ENCODE measurements at places on chromosomes 7 and 10.

- DNase-seq: peak; percentile 21
Observed at GRCh38 chr10:124025660-124026588, 67.5 kb downstream of the CHST15 start.

- DNase-seq: no peak
Observed at GRCh38 chr10:29257106-29257783, 31.6 kb upstream of the LYZL1 start.

- no peak for DNase-seq
Observed at GRCh38 chr7:24842029-24842428, 84.8 kb upstream of the GSDME start.

DNA sequence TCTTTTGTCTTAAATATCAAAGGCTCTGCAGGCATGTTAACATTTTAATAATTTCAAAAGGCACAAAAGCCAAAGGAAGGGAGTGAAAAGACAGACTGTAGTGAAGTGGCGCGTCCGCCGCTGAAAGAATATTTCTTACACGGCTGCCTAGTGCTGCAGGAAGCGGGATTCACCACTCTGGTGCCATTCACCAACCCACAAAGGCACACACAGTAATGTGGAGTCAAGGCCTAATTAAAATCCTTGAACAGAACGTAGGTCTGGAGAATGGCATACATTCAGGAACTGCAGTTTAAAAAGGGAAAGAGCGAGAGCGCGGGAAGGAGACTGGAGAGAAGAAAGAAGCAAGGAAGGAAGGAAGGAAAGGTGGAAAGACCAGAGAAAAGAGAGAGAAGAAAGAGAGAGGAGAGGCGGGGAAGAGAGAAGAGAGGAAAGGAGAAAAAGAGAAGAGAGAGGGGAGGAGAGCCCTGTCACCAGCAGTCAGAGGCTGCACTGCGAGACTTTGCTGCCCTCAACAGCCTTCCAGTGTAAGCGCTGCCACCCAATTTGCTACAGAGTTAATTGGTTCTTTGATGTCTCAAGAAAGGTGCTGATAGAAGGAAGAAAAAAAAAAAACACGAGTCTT lies 554.0 kb downstream of the MDFIC start:
- peak; percentile 28 for DNase-seq

- DNase-seq: no peak
Observed at GRCh38 chr10:588246-589165, 101.0 kb downstream of the DIP2C start.

GRCh38 chr7:143434660-143435059 lies 8.6 kb upstream of the TAS2R60 start:
- DNase-seq: no peak

DNA sequence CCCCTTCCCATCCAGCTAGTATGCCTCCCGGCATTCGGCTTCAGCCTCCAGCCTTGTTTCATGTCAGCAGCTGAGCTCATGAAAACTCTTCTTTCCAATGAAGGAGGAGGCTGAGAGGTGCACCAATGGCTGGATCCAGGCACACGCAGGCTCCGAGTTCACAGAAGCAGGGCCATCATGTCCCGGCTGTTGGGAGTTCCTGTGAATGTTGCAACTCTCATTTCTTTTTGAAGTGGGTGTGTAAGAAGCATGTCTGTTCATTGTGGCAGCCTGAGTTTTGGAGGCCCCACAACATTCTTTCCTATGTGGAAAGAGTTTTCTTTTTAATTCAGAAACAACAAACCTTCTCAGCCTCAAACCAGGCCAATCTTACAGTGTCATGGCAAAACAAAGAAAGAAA lies 89.7 kb downstream of the PTPRE start:
- no peak for DNase-seq

DNA sequence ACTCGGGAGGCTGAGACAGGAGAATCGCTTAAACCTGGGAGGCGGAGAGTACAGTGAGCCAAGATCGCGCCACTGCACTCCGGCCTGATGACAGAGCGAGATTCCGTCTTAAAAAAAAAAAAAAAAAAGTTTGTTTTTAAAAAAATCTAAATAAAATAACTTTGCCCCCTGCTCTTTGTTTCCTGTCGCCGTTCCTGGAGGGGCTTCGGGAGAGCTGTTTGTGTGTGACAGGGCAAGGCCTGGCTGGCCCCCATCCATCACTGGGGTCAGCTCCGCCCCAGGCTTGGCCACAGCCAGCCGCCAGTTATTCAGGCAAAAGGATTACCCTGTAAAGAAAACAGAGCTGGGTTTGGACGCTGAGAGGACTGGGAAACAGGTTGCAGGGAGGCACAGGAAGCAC lies 16.4 kb downstream of the LEP start:
- no peak for DNase-seq

DNA sequence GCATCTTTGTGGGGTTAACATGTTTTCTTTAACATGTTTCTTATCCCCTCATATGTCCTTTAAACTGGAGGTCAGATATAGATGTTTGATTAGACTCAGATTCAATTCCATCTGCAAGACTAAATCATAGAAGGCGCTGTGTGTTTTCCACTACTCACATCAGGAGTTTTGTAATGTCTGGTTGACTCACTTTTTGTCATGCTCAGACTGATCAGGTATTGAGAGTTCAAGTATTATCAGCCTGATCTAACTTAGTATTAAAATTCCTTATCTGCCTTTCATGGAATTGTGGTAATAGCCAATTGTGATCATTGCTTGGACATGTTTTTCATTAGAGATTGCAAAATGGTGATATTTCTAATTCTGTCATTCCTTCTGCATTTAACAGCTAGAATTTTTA lies 30.2 kb downstream of the ENTPD7 start:
- no peak for DNase-seq

DNA sequence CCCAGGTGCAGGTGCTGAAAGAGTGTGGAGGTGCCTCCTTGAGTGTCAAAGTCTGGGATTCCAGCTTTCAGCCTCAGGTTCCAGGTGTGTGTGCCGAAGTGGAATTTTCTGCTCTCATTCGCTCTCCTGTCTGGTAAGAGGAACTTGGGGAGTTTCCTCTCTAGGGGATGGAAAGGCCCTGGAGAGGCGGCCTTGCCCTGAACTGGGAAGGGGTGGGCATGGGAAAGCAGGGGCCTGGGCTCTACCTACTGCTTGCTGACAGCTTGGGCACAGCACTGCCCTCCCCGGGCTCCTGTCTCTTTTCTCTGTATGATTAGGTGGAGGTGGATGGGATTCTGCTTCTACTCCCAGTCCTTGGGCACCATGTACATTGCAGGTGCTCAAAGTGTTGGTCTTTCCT lies 192.8 kb downstream of the ZNF716 start:
- DNase-seq: no peak

GRCh38 chr7:24769014-24769830 lies 12.0 kb upstream of the GSDME start:
- DNase-seq: no peak

- no peak for DNase-seq
Observed at GRCh38 chr10:108388706-108389105, 1224.2 kb upstream of the SORCS1 start.

DNA sequence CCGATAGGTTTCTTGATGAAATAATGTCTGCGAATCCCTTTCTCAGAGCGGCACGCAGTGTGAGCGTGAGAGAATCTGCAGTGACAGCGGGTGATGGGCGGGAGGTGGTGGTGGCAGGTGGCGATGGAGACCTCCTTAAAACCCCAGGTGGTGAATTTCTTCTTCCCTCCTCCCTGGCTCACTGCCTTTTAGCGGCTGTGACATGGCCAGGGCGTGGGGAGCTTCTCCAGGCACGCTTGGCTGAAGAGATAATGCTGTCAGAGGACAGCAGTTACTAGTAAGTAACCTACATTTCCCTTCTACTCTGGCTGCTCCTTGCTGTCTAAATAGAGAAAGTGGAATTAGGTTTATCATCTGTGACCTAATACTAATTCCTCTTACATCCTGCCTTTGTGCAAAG lies 141.4 kb upstream of the INSYN2A start:
- no peak for DNase-seq

GRCh38 chr10:60896810-60897209 lies 47.2 kb downstream of the RHOBTB1 start:
- no peak for DNase-seq

DNA sequence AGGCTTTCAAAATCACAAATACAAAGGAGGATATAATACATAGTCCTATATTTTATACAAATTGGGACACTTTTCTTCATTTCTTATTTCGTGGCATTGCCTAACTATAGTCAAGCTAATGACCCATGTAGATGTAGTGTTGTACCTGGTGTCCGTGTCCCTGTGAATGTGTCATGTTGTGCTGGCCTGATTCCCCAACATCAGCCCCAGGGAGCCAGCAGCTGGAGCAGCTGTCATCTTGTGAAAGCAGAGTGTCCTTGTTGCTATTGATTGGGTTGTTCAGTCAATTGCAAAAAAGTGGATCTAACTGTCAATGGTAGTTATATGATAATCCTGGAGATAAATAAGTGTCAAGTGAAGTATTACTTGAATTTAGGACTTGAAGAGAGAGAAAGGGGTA lies 86.3 kb downstream of the KAT6B start:
- DNase-seq: no peak

- no peak for DNase-seq
Observed at GRCh38 chr10:124131172-124131571, 37.8 kb upstream of the CHST15 start.

GRCh38 chr10:110837418-110838171 lies 34.1 kb upstream of the PDCD4 start:
- no peak for DNase-seq

DNA sequence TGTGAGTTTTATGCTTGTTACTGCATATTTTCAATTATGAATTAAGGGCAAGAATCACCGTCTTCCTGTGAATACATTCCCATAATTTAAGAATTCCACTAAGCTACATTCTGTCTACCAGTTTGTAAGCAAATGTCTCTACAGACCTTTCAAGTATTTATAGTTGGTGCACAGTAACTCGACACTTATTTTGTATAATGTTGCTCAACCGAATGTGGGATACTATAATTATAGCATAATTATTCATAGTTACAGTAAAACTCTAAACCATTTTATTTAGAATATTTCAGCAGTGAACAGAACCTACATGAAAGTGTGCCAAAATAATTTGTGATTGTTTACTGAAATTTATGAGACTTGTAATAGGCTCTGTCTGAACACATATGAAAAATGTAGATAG lies 17.3 kb upstream of the CUBN start:
- DNase-seq: no peak

DNA sequence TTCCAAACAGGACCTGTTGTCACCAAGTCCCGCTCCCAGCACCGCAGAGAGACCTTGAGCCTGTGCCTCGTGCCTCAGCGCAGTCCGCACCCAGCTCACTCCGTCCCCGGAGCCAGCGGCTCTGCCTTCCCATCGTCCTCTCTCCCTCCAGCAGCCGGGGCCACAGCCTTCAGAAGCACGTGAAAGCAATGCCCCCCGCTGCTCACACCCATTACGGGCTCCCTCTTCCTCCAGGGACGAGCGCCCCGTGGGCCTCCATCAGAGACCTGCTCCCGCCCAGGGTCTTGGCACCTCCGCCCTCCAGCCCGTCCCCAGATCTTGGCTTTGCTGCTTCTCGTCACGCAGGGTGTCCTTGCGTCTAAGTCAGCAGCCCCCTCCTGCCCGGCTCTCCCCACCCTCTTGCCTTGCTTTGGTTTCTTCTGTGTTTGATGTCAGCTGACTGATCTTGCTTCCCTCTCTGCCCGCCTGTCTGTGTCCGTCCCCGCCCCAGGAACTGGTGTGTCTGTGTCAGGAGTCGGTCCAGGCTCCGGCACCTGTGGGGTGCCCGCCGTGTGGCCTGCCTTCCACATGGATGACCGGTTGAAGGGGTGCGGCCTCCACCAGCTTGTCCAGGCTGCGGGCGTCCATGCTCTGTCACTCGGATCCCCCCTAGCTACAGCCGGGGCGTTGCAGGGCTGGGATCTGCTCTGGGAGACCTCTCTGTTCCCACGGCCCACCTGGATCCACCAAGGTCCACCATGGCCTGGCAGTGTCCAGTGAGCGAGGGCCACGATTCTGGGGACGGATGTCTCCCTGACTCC lies 61.9 kb downstream of the FOXL3 start:
- peak; percentile 75 for DNase-seq

DNA sequence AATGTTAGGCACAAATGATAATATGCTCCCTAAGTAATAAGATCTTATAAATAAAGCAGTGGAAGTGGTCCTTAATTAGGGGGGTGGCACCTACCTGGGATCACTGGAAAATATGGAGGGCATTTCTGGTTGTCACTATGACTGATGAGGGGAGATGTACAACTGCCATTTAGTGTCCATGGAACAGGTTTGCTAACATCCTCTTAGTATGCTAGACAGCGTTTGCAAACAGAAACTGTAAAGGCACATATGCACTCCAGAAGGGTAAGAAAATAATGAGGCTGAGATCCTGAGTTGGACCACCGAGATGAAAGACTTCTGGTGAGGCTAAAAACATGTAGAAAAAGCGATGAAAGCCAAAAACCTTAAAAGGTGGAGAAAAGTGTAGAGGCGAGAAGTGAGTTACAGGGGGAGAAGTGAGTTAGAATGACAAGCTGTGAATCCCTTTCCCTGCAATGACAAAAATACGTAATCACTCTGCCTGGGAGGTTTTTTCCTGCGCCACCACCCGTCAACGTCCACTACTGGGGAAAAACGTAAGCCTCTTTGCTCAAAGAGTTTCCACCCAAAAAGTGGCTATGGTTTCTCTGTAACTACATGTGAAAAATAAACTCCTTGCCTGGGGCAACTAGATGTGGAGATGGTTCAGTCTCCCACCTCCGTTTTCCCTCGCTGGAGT lies 767 bp downstream of the KRIT1 start:
- peak; percentile 35 for DNase-seq

- no peak for DNase-seq
Observed at GRCh38 chr7:23115991-23116390, 10.4 kb downstream of the KLHL7 start.

GRCh38 chr7:55497521-55497920 lies 74.8 kb downstream of the VOPP1 start:
- DNase-seq: no peak

DNA sequence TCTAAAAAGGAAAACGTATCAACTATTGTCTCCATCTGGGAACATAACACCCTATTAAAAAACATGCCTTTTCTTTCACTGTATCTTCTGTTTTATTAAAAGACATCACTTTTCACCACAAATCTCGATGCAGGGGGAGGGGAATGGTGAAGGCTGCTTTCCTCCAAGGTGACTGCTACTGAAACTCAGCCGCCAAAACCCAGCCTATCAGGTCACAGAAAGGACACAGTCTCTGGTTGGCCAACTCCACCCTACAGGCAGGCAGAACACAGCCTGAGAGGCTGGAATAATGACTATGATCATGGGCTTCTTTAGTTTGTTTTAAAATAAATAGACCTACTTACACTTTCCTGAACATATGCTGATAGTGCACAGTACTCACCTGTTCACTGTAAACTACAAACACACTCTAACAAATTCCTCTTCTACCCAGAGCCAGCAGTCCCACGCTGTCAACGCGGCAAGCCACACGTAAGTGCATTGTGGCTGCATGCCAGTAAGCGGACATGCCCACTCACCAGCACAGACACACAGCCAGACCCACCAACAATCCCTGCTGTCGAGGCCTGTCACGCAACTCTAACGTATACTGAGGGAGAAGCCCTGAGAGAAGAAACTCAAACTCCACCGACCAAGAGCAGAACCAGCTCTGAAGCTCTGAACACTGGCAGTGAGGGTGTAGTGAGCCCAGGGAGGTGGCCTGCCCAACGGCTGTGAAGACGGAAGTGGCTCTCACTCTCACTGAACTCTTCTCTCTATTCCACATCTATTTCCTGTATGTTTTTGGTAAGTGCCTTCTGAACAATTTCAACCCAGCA lies 41.8 kb downstream of the NCAPG2 start:
- peak; percentile 7 for DNase-seq

GRCh38 chr7:104185346-104185745 lies 22.5 kb downstream of the ORC5 start:
- no peak for DNase-seq

- no peak for DNase-seq
Observed at GRCh38 chr7:39299695-39300094, 266.5 kb upstream of the YAE1 start.

GRCh38 chr10:60898321-60898720 lies 45.7 kb downstream of the RHOBTB1 start:
- no peak for DNase-seq

Data from activated CD8-positive, alpha-beta T cell treated with anti-CD3 and anti-CD28 coated beads for 36 hours (primary cell).